H9 (cell line): ENCODE measurements at places on chromosomes 2 and 18. TPM values are rescaled to one million over a fixed set of nuclear protein-coding genes. Genes with fewer than 3 reads are reported as not detected.

Gene MEX3C
- total RNA-seq: 98.1 and 99.2 TPM in 2 replicates

Gene COLEC11
- 0.39 TPM in 1 of 2 replicates, not detected in the other for total RNA-seq

DNA sequence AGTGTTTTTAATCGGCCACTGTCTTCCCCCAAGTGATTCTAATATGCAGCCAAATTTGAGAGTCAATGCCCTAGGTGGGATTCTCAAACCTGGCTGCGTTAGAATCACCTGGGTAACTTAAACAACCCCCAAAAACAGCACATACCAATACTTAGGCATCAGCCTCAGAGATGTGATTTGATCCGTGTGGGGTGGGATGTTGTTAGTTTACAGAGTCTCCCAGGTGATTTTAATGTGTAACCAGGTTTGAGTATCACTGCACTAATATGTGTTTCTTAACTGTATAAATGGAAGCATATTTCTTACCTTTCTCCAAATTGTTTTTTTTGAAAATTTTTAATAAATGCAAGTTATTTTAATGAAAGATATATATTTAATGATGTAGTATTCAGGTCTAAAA, 135.4 kb downstream of the PLCL1 start:
- no peak overlapping the region for H3K4me3 ChIP-seq
- H3K27me3 ChIP-seq: no peaks in the 10 kb centered on the region
- no peak for DNase-seq
- H3K36me3 ChIP-seq: no peaks in the 10 kb centered on the region

- no peak for DNase-seq
- no peak overlapping the region for H3K27ac ChIP-seq
- no peaks in the 10 kb centered on the region for H3K27me3 ChIP-seq
- peaks cover 11% of the 10 kb centered on the region for H3K36me3 ChIP-seq
- H3K4me3 ChIP-seq: no peak overlapping the region
Observed at GRCh38 chr18:11883153-11883552, 25.0 kb downstream of the MPPE1 start.

- H3K27ac ChIP-seq: no peak overlapping the region
- DNase-seq: no peak
- H3K4me3 ChIP-seq: no peak overlapping the region
- H3K4me1 ChIP-seq: no peaks in the 10 kb centered on the region
- peaks cover 23% of the 10 kb centered on the region; the same call in 2 of the 3 replicates for H3K36me3 ChIP-seq
Observed at GRCh38 chr2:53905396-53905795, 45.6 kb upstream of the GPR75 start.

Gene KLF11
- total RNA-seq: 15.5 and 18.1 TPM in 2 replicates

DNA sequence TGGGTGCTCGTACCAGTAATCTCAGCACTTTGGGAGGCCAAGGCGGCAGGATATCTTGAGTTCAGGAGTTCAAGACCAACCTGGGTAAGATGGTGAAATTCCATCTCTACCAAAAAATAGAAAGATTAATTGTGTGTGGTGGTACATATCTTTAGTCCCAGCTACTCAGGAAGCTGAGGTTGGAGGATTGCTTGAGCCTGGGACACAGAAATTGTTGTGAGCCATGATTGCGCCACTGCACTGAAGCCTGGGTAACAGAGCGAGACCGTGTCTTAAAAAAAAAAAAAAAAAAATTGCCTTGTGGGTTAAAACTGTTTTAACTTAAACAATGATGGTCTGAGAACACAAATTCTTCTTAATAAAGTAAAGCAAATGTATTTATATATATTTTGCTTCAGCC, 49.6 kb downstream of the ATP9B start:
- DNase-seq: no peak
- no peaks in the 10 kb centered on the region for H3K27me3 ChIP-seq
- H3K4me3 ChIP-seq: no peak overlapping the region
- H3K27ac ChIP-seq: no peak overlapping the region

Gene SIX3
- 0.35 and 0.55 TPM in 2 replicates for total RNA-seq

GRCh38 chr2:197893403-197894177, 89.2 kb downstream of the PLCL1 start:
- no peak overlapping the region for H3K4me3 ChIP-seq
- H3K27me3 ChIP-seq: no peaks in the 10 kb centered on the region
- no peaks in the 10 kb centered on the region for H3K36me3 ChIP-seq
- H3K27ac ChIP-seq: no peak overlapping the region

Gene RPIA
- total RNA-seq: 17.3 and 18.6 TPM in 2 replicates

DNA sequence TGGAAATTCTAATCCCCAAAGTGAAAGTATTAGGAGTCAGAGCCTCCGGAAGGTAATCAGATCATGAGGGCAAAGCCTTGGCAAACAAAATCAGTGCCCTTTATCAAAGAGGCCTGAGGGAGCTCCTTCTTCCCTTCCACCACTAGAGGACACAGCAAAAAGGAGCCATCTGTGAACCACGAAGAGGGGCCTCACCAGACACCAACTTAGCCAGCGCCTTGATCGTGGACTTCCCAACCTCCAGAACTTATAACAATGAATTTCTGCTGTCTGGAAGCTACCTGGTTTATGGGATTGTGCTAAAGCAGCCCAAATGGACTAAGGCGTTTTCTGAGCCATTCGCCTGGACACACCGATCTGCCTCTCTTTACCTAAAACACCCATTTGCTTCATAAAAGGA, 133.1 kb downstream of the EIPR1 start:
- no peak overlapping the region for H3K27ac ChIP-seq
- H3K27me3 ChIP-seq: no peaks in the 10 kb centered on the region
- H3K36me3 ChIP-seq: peaks cover 23% of the 10 kb centered on the region
- H3K4me3 ChIP-seq: no peak overlapping the region
- peaks cover 5% of the 10 kb centered on the region; the same call in 1 of the 2 replicates for H3K4me1 ChIP-seq
